ENCODE measurements at places on chromosomes 1 and 21.

- no peak for DNase-seq
Observed at GRCh38 chr21:43278766-43279577, 110.2 kb downstream of the CRYAA start.

GRCh38 chr1:38327559-38327973 is 281.0 kb upstream of the POU3F1 start:
- DNase-seq, result no peak

GRCh38 chr1:117606649-117607430 is 992 bp downstream of the TENT5C start:
- DNase-seq, result peak; percentile 61

- DNase-seq, result no peak
Observed at GRCh38 chr1:39758556-39759435, 12.4 kb downstream of the OXCT2 start.

DNA sequence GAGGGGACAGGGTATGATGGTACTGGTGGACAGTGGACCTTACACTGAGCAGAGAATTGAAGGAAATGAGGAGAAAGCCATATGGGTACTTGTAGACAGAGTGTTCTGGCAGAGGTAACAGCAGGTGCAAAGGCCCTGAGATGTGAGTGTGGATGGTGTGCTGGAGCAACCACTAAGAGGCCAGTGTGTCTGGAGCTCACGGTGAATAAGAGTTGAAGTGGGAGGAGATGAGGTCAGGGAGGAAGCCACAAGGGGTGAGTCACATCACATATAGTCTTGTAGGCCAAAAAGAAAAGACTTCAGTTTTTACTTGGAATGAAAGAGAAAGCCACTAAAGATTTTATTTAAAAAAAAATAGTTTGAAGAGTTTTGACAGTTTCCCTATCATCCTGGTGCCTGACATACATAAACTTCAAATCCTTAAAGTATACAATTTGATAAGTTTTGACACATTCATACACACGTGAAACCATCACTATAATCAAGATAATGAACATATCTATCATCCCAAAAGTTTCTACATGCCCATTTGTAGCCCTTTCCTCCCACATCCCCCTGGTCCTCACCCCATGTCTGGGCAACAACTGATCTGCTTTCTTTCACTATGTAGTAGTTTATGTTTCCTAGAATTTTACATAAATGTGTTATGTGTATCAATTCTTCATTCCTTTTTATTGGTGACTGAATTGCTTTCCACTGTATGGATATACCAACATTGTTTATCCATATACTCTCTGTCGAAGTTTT is 148.4 kb downstream of the GPATCH2 start:
- no peak for DNase-seq

DNA sequence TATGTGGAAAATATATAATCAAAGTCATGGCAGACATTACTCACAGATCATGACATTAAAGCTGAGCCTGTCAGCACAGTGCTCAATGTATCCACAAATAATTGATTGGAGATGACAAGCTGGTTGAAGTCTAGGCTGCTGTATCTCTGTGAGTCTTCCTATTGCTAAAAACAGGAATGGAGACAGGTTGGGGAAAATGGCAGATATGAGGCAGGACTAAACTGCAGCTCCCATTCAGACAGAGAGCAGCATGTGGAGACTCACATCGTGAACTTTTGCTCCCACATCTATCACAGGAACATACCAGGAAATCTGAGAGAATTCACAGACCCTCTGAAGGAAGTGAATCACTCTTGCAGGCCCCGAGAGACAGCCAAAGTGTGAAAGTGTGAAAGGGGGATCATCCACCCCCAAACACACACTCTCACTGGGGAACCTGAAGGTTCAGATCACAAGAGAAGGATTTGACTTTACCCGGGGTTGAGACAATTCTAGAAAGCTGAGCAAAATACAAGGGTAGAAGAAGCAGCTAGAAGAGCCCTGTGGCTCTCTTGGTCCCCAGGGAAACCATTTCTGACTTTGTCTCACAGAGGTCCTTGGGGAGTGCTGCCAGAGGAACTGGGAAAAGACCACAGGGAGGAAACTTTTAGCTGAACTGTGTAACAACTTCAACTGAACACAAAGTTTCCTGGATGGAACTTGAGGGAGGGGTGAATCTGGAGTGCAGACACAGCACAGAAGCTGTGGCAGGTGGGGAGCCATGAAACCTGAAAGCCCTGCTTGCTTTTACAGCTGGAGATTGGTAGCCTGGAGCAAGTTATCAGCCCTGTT is 173.4 kb downstream of the S1PR1 start:
- no peak for DNase-seq

DNA sequence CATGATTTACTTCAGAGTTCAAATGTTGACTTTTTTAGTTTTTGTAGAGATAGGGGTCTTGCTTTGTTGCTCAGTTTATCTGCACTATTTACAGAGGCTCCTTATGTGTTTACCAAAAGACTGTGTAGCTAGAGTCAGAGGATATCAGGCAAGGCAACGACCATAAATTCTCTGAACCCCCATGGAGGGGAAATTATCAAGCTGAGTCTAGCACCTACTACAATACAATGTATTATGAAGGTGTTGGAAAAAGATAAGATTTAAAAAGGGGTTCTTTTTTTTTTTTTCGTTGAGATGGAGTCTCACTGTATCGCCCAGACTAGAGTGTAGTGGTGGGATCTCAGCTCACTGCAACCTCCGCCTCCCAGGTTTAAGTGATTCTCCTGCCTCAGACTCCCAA is 16.4 kb downstream of the GMEB1 start:
- no peak for DNase-seq

DNA sequence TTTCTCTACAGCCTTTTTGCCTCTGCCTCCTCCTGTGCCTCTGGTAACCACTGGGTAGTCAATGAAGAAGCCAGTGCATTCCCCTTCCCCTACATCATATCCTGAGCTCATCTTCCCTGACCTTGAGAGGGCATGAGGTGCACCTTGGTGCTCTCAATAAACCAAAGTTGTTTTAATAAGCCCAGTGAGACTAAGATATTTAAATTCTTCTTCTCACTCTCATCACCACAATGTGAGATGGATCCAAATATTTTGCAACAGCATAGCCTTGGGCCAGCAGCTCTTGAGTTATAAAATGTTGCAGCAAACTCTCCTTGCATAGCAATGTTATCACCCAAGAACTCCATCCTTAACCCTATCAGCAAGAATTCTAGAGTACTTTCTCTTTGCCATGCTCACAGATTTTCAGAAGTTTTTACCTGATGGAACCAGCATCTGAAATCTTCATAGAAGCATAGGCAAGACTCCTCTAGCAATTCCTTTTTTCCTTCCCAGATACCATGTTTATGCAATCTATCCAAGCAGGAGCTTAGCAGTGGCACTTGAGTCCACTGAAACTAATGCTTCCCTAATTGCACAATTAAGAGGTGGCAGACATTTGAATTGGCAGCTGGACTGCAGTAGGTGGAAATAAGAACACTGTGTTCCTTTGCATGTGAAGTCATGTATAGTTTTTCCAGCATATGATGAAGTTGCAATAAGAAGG is 36.8 kb downstream of the CDC7 start:
- DNase-seq, result no peak

DNA sequence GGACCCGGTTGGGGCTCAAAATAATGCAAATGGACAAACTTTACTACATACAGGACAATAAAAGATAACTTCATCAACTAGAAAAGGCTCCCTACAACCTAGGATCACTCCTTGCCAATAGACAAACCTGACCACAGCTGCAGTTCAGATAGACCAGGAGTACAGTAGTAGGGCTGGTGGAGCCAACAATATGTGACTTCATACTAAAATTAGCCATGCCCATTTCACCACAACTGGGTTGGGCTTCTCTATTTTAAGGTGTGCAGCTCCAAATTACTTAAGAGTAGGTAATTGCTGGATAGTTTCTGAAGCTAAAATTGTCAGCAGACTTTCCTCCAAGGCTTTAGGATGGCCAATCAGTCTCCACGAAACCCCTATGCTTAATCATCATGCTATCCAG is 3.9 kb downstream of the DENND1B start:
- no peak for DNase-seq

DNA sequence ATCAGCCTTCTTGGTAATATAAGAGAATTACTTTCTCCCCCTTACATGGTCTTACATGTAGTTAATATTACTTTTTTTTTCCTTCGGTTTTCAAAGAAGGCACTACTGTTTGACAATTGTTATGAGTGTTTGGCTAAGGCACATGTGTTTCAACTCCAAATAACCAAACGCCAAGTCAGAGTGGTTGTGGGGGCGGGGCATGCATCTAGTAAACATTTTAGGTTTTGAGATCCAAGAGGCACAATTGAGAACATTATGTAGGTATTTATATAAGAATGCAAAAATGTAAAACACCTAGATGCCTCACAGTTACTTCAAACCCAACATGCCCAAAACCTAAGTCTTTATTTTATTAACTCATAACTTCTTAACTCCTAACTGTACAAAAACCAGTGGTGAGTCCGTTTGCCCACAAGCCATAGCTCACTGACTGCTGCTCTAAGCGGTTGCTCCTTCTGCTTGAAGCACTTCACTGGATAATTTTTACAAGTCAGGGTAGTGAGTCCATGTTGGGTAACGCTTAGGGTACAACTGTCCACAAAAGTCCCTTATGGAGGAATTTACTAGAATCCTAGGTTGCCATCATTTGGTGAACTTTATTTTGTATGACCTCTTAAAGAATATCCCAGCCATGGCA is 189.9 kb downstream of the HUNK start:
- DNase-seq, result no peak

DNA sequence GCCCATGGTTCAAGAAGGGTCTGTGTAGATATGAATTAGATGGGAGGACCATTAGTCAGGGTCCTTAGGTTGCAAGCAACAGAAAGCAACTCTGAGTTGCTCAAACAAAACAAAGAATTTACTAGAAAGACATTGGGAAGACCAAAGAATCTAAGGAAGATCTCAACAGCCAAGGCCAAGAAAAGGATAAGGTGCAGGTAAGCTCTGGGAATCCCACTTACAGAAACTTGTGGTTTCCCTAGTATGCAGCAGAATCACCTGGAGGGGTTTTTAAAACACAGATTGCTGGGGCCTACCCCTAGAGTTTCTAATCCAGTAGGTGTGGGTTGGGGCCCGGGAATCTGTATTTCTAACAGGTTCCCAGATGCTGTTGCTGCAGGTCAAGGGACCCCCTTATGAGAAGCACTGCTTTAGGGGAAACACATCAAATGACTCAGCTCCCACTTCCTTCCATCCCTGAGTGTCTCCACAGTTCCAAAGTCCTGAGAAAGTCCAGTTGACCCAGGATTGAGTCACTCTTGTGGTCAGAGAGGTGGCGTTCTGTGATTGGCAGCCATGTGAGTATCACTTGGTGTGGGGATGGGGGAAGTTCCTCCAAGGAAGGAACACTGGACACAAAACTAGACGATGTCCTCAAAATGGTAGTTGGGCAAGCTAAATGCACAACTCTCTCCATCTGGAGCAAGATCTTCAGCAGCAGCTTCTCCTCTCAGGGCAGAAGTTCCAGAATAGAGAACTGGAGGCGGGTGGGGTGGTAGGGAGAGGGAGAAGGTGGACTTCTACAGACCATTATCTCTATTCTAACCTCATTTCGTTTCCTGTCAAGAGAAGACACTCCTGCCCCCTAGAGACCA is 24.2 kb upstream of the EYA3 start:
- DNase-seq, result no peak

DNA sequence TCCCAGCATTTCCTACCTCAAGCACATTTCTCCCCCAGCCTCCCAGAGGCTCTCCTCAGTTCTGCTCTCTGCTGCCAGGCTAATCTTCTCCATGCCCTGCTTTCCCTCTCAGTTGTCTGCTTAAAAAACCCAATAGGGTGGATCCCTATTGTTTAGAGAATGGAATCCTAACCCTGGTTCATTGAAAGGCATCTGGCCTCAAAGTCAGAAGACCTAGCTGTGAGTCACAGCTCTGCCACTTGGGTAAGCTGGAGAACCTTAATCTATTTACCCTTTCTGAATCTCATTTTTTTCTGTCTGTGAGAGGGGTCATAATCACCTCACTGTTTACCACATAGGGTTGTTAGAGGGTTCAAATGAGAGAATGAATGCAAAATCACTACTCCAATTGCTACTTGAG is 12.5 kb upstream of the MYOC start:
- no peak for DNase-seq

DNA sequence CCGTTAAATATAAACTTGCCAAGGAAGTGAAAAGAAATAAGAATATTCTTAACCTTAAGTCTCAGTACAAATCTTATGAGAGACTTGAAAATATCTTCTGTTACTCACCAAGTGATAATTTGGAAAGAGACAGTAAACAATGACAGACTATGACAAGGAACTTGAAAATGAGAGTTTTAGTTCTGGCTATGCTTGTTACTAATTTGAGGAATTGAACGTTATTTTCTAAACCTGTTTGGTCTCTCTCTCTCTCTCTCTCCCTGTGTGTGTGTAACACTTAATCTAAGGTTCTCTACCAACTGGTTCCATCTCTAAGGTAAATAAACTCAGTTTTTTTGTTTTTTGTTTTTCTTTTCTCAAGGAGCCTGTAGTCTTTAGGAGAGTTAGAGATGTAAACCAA is 161.8 kb downstream of the AMY1C start:
- DNase-seq, result no peak

Measured in stimulated activated CD4-positive, alpha-beta T cell treated with anti-CD3 and anti-CD28 coated beads, Interleukin-4, amount 100 ng/mL, for 4 hours (primary cell).